Stomach (tissue), 19 donors: ENCODE measurements at places on chromosomes 7 and 10. TPM values are rescaled to one million over a fixed set of nuclear protein-coding genes. Genes with fewer than 3 reads are reported as not detected.

- DNase-seq: no peak
Observed at GRCh38 chr10:16360001-16360400, 76.8 kb upstream of the PTER start.

DNA sequence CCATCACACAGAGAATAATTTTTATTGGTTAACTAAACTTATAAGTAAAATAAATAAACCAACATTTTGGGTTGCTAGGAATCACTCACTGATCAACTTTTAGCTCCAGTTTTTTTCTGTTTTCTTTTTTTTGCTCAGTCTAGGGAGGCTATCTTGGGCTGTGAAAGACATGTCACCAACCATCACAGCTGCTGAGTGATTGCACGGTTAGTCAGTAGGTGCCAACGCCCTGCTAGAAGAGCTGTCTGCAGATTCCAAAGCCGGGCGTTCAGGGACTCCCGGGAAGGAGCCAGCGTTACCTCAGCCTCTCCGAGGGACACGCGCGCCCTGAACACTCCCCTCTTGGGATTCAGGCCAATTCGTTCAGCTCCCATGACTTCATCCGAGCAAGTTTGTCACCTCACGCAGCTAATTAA, 604 bp upstream of the STAM start:
- no peak for DNase-seq

GRCh38 chr10:44070282-44070681, 314.6 kb downstream of the CXCL12 start:
- DNase-seq: peak; percentile 46

GRCh38 chr10:68992636-68993440, 4.2 kb downstream of the KIFBP start:
- DNase-seq: peak; percentile 14

GRCh38 chr10:17683541-17683940, 39.6 kb downstream of the STAM start:
- DNase-seq: no peak

GRCh38 chr7:140074780-140075179, 12.0 kb upstream of the PARP12 start:
- no peak for DNase-seq

DNA sequence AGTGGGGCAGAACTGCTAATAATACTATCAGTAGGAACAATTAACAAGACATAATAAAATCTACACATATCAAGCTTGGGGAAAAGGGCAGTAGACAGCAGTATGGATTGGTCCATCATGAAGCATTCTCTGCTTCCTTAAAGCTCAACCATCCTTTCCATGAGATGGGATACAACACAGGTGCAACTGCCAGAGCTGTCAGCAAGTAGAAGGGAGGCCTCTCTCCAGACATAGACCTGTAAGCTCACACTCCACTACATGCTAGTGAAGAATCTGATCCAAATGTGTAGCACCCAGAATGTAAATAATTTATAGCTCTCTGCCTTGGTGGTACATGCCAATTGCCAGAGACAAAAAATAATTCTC, 41.5 kb upstream of the ANAPC16 start:
- no peak for DNase-seq

DNA sequence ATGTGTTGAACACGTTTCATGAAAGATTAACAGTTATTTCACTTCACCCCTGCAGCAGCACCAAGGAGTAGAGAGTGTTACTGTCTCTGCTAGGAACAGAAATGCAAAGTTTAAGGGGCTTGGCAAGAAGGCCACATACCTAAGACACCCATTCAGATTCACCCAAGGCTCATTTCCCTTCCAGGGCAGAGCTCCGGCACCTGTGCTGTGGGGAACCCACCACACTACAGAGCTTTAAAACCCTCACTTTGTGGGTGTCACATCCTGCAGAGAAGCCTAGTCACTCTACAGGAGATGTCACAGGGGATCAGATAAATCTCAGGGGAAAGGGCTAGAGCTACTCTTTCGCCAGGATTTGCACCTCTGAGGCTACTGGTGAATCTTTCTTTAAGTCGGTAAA, 176.1 kb upstream of the KLF6 start:
- no peak for DNase-seq

- DNase-seq: peak; percentile 50
Observed at GRCh38 chr7:107180378-107180777, 11.6 kb downstream of the HBP1 start.

DNA sequence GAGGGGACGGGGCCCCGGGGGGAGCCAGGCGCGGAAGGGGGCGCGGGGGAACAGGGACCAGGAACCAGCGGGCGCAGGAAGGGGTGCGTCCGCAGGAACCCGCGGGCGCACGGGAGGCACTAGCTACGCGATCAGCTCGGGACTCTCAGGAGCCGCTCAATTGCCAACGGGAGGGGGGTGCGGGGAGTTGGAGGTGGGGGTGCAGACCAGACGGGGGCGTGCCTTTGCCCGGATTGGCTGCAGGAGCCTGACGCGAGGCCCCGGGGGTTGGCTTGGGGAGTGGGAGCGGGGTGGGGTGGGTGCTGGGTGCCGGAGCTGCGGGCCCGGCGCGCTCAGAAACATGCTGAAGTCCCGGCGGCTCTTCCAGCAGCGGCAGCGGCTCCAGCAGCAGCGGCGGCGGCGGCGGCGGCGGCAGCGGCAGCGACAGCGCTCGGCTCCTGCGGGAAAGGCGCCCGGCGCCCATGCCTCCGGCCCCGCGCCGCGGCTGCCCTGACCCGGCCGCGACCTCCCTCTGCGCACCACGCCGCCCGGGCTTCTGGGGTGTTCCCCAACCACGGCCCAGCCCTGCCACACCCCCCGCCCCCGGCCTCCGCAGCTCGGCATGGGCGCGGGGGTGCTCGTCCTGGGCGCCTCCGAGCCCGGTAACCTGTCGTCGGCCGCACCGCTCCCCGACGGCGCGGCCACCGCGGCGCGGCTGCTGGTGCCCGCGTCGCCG, at the start of gene ADRB1:
Gene ADRB1 (plus strand): TSS at position 335 of the 715 bp plus-strand sequence. CDS start 267 bp downstream, at position 602.
- DNase-seq: peak; percentile 87

DNA sequence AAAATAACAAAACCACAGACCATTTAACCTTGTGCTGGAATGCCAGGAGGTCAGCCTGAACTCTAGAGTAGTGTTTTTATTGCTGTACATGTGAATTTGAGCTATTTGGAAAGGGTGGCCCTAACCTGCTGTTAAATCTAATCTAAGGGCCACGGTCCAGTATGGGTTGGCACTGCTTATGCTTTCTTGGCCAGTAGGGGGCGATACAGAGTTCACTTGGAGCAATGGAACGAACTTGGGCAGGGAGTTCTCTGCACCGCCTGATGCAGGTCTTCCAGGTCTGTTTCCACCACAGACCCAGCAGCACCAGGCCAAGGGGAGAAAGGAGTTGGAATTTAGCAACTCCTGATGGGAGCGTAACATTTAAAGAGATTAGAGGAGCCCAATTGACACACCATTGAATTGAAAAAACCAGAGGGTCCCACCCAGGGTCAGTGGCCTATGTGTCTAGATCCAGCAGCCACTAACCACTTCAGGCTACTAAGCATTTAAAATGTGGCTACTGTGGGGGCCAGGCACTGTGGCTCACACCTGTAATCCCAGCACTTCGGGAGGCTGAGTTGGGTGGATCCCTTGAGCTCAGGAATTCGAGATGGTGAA, 75.7 kb upstream of the EFCAB10 start:
- peak; percentile 44 for DNase-seq

DNA sequence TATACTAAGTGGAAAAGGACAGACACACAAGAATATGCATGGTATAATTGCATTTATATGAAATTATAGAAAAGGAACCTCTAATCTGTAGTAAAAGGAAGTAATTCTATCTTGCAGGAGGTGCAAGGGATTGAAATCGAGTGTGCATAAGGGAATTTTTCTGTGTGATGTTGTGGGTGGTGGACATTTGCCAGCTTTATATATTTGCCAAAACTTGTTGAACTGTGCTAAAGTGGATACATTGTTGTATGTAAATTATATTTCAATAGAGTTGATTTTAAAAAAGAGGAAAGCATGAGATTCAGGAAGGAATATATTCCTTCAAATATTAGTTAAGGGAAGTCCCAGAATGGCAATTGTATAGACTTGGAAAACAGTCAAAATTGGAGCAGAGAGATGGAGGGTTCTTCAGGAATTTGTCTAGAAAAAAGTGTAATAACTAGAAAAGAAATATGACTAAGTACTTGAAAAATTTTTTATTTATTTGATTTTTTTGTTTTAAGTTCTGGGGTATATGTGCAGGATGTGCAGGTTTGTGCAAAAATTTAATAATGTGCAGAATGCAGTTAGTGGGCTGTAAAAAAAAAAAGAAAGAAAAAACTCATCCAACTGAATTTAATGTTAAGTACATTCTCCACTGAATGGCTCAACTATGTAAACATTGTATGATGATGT, 96.1 kb downstream of the ARL4A start:
- no peak for DNase-seq

DNA sequence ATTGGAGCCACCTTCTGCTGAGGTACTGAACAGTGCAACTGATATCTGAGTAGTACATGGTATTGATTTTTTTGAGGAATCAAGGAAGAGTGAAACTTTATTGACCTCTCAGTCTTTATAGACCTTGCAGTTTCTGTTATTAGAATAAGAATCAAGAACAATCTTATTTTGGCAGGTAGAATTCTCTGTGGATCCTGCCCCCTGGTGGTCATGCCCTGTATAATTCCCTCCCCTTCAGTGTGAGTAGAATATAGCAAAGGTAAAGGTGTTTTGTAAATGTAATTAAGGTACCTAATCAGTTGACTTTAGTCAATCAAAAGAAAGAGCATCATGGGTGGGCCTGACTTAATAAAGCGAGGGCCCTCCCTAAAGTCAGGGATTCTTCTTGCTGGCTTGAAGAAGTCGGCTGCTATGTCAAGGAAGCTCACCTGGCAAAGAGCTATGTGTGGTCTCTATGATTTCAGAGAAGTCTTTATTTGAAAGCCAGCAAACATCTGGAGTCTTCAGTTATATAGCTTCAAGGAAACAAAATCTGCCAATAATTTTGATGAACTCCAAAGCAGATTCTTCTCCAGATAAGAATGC, 142.8 kb downstream of the LSM5 start:
- no peak for DNase-seq

GRCh38 chr10:92027141-92027540, 103.6 kb downstream of the BTAF1 start:
- DNase-seq: no peak

GRCh38 chr10:133027482-133027881, 60.2 kb upstream of the ADGRA1 start:
- DNase-seq: no peak

DNA sequence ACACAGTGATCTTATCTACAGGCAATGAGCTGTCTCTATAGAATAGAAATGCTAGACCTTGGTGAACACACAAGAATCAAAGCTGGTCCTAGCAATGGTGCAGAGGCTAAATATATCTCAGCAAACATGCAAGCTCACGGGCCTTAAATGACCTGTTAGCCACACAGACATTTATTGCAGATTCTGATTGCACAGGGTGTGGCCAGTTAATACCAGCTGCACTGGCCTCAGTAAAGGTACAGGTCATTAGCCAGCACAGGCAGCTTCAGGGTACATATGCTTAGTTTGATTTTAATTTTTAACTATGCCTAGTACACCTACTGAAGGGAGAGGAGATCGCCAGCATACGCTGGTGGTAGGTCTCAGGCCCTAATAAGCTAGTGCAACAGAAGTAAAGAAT, 265.4 kb upstream of the DGKB start:
- DNase-seq: no peak

- no peak for DNase-seq
Observed at GRCh38 chr10:44032216-44032615, 352.7 kb downstream of the CXCL12 start.

DNA sequence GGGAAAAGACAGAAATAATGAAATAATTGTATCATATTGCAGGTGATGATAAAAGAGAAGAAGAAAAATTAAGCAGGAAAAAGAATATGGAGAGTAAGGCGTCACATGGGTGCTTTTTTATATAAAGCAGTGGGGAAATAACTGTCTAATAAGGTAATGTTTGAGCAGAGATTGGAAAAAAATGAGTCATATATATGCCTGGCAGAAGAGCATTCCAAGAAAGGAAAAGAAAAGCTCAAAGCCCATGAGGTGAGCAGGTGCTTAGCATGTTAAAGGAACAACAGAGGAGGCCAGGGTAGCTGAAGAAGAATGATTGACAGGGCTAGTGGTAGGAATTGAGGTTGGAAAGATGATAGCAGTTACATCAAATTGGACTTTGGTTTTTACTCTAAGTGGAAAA, 739.5 kb downstream of the SORCS1 start:
- DNase-seq: no peak

DNA sequence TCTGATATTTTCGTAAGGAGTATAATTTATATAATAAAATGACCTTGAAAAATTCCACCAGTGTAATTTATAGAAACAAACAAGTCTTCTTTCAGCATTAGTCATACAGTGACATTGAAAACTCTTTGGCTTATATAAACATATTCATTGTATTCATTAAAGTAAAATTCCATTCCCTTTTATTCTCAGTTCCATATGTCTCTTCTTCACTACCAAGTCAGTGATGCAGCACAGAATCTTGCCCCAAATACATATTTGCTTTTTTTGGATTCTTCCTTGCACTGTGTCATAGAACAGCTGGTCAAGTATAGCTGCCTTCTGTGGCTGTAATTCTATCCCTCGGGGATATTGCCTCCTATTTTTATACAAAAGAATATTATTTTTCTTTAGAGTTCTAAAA, 884.5 kb upstream of the POT1 start:
- no peak for DNase-seq

GRCh38 chr10:133258066-133258817, 18.4 kb downstream of the ADAM8 start:
- DNase-seq: peak; percentile 92

GRCh38 chr7:22332461-22332870, 24.5 kb downstream of the RAPGEF5 start:
- DNase-seq: peak; percentile 31

- peak; percentile 96 for DNase-seq
Observed at GRCh38 chr10:29735628-29736365, 101.0 kb upstream of the SVIL start.

DNA sequence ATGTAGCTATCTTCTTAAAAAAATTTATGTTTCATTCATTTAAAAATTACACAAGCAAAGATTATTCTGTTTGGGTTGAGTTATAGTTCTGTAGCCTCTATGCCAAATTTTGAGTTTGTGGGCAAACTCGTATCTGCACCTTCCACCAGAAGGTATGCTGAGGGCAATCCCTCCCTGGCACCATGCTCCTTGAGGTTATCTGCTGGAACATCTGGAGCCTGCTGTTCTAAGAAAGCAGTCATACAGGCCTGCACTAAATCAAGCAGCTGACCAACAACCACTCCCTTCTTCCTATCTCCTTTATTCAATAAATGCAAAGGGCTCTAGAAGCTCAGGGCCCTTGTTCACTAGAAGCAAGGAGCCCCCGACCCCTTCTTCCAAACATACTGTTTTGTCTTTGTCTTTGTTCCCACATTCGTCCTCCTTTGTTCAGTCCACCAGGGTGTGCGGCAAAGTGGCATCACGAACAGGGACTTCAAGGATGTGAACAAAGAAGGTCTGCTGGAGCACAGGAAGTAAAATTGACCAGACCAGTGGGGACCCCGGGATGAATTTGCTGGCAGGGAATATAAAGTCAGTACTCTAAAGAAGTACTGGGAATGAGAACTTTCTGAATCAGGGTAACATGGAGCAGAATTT, 36.4 kb downstream of the OR13A1 start:
- no peak for DNase-seq

AGR3 gene
- total RNA-seq: not detected

DPYSL4 gene
- total RNA-seq: not detected

NKX2-3 gene
- total RNA-seq: not detected

GSTO2 gene
- 5.7 TPM for total RNA-seq

PIK3AP1 gene
- 7.0 TPM for total RNA-seq

UNCX gene
- total RNA-seq: not detected

GHRHR gene
- total RNA-seq: not detected

ADCYAP1R1 gene
- 20.1 TPM for total RNA-seq

WAPL gene
- 41.0 TPM for total RNA-seq

ACTR3C gene
- 68.7 TPM for total RNA-seq
